ENCODE measurements at places on chromosomes 2 and 18.

DNA sequence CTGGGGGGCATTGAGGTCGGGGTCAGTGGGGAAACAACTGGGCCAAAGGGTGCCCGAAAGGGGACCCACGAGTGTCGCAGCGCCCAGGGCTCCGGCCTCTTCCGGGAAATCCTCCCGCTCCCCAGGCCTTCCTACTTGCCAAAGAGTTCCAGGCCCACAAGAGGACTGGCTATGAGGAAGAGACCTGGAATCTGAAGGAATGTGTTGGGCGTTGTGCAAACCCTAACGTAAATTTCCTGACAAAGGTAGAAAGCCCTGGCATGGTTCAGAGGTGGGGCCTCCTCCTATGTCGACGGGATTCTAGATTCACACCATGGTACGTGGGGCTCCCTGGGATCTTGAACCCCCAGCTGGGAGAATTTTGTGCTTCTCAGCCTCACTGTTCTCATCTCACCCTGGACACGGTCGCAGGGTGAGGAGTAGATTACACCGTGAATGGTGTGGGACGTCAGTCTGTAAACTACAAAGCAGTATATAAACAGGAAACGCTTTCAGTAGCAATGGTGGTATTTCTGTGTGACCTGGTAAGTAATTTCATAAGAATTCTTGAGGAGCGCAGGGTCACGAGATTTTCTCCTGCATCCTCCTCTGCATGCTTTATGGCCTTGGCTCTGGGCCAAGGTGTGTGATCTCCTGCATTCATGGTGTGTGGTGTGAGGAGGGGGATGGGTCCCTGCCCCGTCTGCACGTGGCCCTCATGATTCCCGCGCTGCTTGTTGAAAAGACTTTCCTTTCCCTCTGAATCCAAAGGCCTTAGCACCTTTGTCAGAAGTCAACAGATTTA, 868 bp downstream of the HSBP1L1 start:
- DNase-seq = no peak

- DNase-seq = no peak
These were observed 311.0 kb upstream of the THUMPD2 start for GRCh38 chr2:40090044-40090443.

- no peak for DNase-seq
These were observed 8.4 kb downstream of the SCN7A start for GRCh38 chr2:166485558-166486178.

DNA sequence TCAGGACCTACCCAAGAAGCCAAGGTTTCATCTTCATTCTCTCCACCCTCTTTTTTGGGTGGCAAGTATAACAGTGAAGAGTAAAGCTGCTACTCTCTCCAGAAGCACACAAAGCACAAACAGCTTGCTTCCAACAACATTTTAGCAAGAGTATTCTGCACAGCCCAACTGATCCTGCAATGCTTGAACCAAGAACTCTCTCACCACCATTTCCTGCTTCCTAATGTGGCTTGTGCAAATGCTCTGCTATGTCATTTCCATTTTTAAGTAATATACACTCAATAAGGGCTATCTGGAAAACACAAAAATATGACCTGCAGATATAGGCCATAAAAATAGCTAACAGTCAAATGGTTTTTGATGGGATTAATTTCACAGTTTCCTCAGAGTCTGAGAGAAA, 24.1 kb upstream of the IHH start:
- DNase-seq = no peak

DNA sequence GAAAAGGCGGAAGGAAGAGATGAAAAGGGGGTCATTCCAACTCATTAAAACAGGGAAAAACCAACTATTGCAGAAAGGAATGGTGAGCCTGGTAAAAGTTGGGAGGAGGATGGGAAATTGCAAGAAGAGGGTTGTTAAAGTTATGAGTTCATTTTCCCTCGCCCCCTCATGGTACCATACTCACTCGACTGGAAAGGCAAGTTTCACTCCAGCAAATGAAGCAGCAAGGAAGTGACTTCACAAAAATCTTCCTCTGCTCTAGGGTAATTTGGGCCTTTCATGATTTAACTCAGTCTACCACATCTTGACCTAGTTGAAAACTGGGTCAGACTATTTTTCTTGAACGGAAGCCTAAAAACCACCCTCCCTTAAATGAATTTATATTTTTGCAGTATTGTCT, 22.8 kb upstream of the DAW1 start:
- DNase-seq = no peak

DNA sequence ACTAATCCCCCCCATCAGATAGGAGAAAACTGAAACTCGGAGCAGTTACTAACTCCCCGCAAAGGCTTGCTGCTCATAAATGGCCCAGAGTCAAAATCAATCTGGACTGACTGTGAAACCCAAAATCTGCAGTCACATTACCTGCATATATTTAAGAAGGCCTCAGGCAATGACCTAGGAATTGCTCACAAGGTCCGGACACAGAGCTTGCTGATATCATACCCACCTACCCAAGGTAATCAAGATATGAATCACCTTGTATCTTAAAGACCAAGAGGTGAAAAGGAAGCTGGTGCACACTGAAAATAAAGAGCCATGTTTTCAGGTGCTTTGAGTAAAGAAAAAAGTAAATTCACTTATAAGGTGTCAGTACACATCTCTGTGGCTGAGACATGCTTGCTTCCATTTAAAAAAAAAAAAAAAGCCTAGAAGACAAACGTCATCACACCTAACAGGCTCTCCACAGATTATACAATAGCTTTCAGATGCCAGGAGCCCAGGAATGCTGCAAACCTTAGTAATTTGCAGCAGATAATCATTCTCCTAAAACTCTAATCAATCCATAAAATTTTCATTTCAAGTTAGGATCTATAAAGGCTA, 195.4 kb downstream of the ZEB2 start:
- no peak for DNase-seq

- DNase-seq = no peak
These were observed 131.8 kb downstream of the DTNA start for GRCh38 chr18:34841891-34842290.

- DNase-seq = no peak
These were observed 194.1 kb downstream of the CTIF start for GRCh38 chr18:48732767-48733424.

DNA sequence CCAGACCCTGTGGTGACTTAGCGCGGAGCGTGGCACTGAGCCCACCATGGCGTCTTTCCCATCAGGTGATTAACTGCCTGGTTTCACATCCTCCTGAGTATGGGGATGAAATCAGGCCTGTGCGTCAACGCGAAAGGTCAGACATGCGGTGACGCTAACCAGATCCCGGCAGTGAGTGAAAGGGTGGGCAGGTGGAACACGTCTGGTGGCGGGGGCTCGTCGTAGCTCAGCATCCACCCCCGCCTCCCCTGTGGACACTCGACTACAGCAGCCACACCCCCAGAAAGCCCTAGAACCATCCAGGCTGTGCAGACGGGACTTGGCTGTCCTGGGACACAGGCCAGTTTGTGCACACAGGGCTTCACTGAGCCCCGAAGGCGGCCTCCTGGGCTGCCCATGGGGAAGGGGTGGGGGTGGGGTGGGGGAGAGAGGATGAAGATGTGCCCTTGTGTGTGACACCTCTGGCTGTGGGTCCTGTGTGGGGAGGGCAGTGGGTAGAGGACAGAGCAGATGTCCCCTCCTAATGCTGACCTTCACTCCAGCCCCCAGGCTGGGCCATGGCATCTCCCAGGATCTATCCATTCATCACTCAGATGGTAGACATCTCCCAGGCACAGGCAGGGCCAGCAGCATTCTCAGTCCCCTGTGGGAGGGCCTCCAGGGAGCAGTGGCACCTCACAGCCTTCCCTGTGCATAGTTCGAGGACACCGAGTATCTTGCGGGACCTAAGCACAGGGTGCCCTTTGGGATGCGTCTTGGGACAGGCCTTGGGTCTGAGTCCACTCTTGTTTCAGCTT, 27.5 kb downstream of the RAMP1 start:
- DNase-seq = no peak

DNA sequence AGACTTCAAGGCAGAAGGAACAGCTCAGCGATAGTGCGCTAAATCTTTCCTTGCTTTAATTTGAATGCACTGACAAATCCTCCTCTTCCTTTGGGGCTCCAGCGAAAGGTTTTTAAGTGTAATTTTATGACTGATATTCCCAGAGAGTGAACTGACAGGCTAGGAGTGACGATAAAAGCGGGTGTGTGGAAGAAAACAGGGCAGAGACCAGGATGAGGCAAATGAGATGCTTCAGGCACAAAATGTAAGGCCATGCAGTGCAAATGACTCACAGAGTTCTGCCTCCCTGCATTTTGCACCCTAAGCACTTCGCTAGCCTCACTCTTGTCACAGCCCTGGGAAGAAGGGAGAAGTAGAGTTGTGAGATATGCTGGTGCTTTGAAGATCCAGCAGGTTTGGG, 14.7 kb downstream of the KLHL23 start:
- DNase-seq = no peak

GRCh38 chr2:8289111-8289510, 392.7 kb upstream of the ID2 start:
- no peak for DNase-seq

DNA sequence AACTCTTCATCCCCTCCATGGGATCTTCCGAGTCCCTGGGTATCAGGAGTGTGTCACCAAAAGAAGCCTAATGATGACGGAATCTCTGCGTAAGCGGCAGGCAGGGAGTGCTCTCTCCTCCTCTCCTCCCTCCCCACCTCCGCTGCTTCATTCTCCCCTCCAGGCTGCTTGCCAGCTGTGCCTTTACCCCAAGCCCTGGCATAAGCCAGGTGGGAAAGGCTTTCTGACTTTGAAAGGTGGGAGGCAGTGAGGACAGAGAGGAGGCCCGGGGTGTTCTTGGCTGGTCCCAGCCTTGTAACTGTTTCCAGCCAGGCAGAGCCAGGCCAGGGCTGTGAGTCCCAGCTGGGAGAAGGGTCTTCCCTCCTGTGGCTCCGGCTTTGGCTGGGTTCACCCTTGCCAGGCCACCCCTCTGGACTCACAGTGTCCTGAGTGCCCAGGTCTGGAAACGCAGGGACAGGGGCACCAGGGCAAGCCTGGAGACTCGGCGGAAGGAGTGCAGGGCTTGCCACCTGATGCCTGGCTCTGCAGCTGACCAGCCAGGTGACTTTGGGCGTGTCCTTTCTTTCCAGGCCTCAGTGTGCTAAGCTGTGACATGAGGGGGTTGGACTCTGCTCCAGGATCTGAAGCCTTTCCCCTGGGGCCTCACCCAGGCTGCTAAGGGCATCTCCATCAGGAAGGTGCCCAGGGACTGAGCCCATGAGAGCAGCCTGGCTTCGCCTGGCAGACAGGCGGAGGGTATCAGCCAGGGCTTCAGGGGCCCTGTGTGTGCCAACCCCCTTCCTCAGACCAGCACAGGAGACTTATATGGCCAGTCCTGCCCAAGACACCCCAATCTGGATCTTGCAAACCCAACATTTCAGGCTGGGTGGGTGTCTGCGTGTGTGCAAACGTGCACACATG, 32.7 kb upstream of the HPCAL1 start:
- no peak for DNase-seq

DNA sequence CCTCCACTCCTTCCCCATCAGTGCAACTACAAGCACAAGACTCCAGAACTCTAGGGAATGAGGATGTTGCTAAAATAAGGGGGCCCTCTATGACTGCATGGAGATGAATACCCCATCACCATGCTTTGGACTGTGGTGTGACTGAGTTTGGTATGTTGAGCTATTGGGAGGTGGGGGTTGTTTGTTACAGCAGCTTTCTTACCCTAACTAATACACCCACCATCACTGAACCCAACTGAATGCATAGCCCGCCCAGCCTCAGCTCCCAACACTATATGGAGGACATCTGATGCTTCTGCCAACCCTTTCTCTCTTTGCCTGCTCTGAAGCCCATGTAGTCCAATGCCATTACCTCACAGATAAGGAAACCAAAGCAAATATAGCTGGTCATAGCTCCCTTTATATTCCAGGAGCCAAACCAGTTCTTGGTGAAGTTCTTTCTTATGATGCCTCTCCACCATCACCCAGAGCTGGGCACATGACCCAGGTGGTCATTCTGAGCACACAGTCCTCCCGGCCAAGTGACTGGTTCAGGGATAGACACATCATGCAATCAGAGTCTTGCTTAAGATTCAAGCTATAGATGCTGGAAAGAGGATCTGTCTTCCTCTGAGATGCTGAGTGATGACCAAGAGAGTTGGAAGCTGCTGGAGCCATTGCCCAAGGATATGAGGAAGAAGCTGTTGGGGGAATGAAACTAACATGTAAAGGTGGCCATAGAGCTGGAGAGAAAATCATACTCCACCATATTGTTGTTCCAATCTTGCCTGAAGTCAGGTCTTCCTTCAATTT, 155.6 kb upstream of the HAAO start:
- no peak for DNase-seq

- DNase-seq = no peak
These were observed 9.6 kb downstream of the RPL37A start for GRCh38 chr2:216508229-216508628.

DNA sequence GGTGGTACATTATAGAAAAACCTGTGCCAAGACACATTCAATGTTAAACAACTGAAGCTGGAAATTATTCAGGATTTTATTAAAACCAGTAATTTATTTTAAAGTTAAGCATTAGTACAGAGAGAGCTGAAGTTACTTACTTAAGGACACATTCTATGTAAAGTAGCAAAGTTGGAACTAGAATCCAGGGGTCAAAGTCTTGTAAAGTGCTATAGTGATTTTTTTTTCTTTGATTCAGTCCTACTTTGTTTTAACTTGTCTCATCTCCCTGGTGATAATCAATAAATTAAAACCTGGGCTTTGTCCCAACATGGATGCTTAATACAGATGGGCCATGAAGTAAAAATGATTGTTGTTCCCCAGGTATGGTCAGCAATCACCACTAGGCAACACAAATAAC, 1271.8 kb upstream of the CHAC2 start:
- DNase-seq = no peak

- no peak for DNase-seq
These were observed 32.9 kb downstream of the MBP start for GRCh38 chr18:77099485-77100370.

DNA sequence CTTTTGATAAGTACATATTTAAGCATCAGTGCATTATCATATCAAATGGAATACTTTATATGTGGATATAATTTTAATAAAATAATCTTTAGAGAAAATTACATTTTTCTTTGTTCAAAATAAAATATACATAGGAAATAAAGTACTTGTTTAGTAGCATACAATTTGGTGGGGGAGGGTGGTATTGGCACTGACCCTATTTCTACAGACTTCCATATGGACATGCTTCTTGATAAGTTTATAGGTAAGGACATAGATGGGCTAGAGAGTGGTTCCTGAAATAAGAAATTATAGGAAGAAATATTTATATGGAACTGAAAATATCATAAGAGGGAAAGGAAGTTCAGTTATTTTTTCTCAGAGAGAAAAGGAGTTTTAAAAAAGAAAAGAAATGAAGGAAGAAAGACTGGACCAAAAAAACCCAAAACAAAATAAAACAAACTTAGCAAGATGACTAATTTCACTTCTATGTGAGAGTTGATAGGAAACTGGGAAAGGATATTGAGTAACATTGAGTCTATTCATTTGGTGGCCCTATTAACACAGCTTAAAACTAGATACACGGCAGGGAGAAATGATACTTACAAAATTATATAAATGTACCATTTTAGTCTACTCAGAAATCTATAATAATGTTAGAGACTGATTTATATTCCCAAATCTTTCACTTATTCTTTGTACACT, 505.9 kb downstream of the ERBB4 start:
- no peak for DNase-seq

- no peak for DNase-seq
These were observed 599.5 kb upstream of the ZNF804A start for GRCh38 chr2:183998797-183999190.

GRCh38 chr2:149099298-149099697, 60.8 kb downstream of the LYPD6B start:
- DNase-seq = no peak

- DNase-seq = no peak
These were observed 25.3 kb downstream of the MMADHC start for GRCh38 chr2:149562324-149562723.

- no peak for DNase-seq
These were observed 88.7 kb upstream of the MEIS1 start for GRCh38 chr2:66346231-66346664.

GRCh38 chr2:38658613-38659012, 7.3 kb upstream of the GALM start:
- no peak for DNase-seq
